NCI-H1092 treated with DMSO at 0.1 percent for 48 hours (cell line): ENCODE measurements at places on chromosomes 3 and 15.

GRCh38 chr3:32154205-32154579 lies 47.8 kb downstream of the GPD1L start:
- DNase-seq, result no peak

GRCh38 chr15:68501616-68502015 lies 69.7 kb upstream of the ITGA11 start:
- no peak for DNase-seq

DNA sequence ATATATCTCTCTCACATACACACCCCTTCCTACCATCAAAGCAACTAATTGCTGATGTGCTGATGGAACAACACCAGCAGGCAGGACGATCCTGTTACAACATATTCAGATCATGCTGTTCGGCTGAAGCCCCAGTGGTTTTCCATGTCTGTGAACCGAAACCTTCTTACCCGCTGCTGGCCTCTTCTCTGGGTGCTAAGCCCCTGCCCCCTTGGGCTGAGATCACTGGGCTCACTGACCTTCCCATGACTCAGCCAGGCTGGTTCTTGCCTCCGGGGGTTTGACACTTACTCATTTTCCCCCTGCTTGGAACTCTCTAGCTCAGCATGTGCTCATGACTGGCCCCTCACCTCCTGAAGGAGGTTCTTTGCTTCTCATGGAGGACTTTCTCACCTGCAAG lies 122.0 kb upstream of the RGMA start:
- DNase-seq, result no peak

- DNase-seq, result no peak
Measured at GRCh38 chr3:163071713-163072112, 1575.1 kb downstream of the OTOL1 start.

DNA sequence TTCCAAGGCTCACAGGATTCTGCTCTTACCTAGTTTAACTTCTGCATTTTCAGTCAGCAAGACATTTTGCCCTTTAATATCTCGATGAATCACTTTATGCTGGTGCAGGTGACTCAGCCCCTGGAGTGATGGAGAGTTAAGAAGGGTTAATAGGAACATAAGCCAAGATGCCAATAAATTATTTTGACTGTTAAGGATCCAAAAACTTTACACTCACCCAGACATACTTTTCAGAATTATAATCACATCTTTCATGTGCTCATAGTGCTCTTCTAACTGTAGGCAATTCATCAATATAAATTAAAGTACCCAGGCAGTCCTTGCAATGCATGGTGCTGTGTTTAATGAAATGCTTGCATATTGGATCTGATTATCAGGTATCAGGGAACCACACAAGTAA lies 164.1 kb upstream of the SLC2A2 start:
- no peak for DNase-seq

DNA sequence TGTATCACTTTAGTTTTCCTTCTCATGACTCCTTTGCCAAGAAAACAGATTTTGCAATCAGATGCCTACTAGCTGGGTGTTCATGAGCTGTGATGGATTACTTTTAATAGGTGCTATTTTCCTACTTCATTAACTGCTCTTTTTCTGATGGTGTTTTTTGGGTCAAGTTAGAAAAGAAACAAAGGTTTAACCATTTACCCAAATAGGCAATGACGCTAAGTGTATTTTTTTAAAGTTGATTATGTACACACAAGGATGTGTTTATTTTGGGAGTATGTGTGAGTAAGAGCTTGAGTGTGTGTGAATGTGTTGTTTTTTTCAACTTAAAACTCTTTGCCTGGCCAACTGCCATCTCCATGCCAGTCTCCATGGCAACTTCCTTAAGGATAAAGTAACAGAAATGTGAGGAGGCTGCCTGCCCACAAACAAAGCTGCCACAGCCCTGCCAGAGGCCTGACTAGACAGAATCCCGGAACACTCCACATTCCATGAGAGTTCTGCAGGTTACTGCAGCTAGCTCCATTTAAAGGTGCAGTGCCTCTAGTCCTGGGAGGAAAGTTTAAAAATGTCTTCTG lies 215.6 kb upstream of the RBMS3 start:
- DNase-seq, result peak; percentile 51

DNA sequence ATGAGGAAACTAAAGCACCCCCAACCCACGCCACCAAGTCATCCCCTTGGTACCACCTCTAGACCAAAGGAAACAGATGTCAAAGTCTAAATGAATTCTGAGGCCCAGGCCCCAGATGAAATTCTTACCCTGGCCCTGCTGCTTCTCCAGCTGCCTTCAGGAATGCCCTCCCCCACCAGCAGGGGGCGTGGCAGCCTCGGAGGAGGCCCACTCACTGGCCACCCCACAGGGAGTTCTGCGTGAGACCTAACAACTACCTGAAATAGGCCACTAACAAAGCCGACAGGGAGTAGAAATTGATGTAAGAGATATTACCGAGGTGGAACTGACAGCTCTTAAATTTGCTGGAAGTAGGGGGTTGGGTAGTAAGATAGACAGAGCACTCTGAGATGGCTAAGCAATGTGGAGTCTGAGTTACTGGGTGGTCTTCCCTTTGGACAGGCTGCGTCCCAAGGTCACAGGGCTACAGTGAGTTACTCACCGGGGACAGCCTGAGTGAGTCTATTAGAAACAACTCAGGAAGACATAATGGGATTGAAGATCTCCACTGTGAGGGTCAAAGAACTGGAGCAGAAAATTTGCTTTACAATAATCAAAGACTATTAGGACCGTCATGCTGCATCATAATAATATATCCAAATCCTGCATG lies 240.7 kb downstream of the SHOX2 start:
- DNase-seq, result no peak

DNA sequence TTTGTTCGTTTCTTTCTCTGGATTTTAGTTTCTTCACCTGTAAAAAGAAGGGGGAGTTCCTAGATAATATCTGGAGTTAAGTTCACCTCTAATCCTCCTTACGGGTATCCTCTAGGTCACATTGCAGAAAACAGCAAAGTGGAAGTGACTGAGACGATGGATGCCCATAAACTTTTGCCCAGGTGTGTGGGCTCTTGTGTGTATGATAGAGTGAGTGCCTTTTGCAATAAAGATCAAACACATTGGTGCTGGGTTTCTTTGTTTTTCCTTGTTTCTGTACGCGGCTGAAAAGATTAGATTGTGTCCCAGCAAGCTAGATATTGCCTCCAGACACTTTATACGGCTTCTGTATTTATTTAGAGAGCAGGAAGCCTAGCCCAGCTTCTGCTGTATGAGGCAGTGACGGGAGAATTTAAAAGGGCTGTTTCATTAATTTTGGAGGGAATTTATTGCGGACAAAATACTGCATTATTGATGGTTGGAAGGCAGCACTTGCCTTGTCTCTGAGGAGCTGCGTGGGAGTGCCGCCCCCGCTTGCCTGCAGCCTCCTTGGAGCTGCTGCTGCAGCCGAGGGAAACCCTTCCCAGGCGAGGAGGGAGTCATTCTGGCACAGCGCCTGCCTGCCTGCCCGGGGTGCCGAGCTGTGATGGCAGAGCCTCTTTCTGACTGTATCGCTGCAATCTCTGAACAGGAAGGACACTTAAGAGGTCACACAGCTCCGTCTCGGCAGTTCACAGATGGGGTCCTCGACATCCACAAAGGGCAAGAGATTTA lies 38.5 kb downstream of the PYDC2 start:
- DNase-seq, result peak; percentile 79
